T-helper 17 cell (primary cell): ENCODE measurements at places on chromosomes 16 and 17. TPM values are rescaled to one million over a fixed set of nuclear protein-coding genes. Genes with fewer than 3 reads are reported as not detected.
A peak's percentile ranks its signal among the peaks of the same experiment; 100 is the strongest.

DNA sequence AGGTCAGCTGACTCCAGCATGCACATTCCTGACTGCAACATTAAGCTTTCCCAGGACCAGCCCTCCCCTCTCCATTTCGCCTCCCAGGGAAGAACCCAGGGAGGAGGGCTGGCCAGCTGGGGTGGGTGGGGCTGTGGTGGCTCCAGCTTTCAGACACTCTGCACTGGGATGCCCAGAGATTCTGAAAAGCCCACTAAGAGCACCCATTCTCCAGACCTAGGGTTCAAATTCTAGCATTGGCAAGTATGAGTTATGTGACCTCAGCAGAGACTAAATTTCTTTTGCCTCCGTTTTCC, 7.8 kb downstream of the DLX3 start:
- DNase-seq: no peak
- no peak overlapping the region for H3K4me3 ChIP-seq
- no peak overlapping the region for H3K27ac ChIP-seq
- peaks cover 78% of the 10 kb centered on the region for H3K27me3 ChIP-seq
- H3K36me3 ChIP-seq: peaks cover 2% of the 10 kb centered on the region

GRCh38 chr16:3846595-3847091, 33.9 kb downstream of the CREBBP start:
- H3K36me3 ChIP-seq: peaks cover 2% of the 10 kb centered on the region
- H3K4me3 ChIP-seq: no peak overlapping the region
- no peak for DNase-seq
- H3K27ac ChIP-seq: no peak overlapping the region
- H3K27me3 ChIP-seq: no peaks in the 10 kb centered on the region

NKD1 gene
- 2.8 TPM for total RNA-seq

- peaks cover 33% of the 10 kb centered on the region for H3K27me3 ChIP-seq
- no peak for DNase-seq
- H3K4me1 ChIP-seq: peaks cover 2% of the 10 kb centered on the region
- H3K4me3 ChIP-seq: no peak overlapping the region
Measured at GRCh38 chr16:49337814-49338350, 35.7 kb upstream of the C16orf78 start.

- peaks cover 16% of the 10 kb centered on the region for H3K27me3 ChIP-seq
- peaks cover 11% of the 10 kb centered on the region for H3K4me1 ChIP-seq
- peak overlapping the region; percentile 80 for H3K4me3 ChIP-seq
- no peaks in the 10 kb centered on the region for H3K36me3 ChIP-seq
- H3K27ac ChIP-seq: peak overlapping the region; percentile 37
Measured at GRCh38 chr16:31143011-31143693, 6.7 kb downstream of the PRSS36 start.

DNA sequence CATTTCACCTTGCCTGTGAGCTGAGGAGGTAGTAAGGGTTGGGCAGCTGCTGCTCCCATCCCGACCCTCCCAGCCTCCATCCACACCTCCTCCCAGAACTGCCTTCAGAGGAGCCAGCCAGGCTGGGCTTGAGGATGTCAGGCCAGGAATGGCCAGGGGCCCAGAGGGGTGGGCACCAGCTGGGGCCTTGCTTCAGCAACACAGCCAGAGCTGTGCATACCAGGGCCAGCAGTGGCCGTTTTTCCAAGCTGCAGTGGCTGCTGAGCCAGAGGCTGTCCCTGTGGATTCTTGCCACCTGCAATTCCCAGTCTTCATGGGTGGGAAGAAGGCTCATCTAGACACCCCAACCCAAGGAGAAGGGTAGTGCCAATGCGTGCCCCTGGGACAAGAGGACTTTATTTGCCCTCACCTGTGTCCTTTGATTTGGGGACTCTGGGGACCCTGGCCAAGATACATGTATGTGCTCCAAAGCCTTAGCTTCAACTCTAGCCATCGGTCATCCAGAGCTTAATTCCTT, 153.4 kb upstream of the SDK2 start:
- H3K4me1 ChIP-seq: peaks cover 3% of the 10 kb centered on the region
- no peaks in the 10 kb centered on the region for H3K36me3 ChIP-seq
- H3K27me3 ChIP-seq: peaks cover 10% of the 10 kb centered on the region

DNA sequence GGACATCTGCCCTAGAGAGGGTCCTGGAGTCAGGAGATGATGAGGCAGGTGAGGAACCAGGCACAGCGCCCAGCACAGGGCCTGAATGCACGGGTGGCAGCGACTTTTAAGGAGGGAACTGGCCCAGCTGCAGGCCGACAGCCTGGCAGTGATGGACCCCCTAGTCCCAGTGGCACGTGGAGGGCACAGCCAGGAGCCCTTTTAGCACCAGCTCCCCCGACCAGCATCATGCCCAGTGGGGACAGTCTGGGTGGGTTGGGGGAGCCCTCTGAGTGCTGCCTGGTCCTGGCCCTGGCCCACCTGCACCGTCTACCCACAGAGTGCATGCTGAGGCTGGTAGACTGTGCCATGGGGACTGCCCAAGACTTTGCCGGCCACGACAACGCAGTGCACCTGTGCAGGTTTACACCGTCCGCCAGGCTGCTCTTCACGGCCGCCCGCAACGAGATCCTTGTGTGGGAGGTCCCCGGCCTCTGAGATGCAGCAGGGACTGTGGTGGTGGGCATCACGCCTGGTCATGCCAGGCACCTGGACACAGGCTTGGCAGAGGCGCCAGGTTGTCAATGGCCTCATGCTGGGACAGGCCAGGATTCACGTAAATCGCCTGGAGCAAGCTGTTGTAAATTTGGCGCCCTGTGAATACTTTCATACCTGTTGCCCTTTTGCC, 686 bp upstream of the RHOT2 start:
- H3K4me1 ChIP-seq: peaks cover 7% of the 10 kb centered on the region
- H3K4me3 ChIP-seq: peak overlapping the region; percentile 83
- H3K36me3 ChIP-seq: no peaks in the 10 kb centered on the region

DNA sequence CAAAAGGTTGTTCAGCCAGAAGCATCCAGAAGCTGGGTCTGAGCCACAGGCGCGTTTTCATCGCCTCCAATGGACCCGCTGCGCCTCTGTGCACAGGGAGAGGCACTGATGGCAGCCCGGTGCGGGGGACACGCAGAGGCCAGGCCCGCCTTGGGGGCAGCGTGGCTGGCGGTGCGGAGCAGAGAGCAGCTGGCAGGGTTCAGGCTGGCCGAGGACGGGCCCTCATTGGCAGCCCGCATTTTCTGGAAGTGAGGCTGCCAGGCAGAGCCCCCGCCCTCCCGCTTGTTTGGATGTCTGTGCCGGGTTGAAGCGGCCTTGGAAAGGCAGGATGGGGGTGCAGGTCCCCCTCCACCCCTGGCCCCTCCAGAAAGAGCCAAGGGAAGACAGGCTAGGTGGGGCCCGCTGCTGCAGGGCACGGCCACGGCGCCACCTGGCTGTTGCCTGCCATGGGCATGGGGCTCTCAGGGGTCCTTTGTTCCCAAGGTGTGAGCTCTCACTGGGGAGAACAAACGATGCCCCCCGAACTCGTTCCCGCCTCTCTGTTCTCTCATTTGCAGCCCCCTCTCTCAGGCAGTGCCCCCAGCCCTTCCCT, 18.8 kb downstream of the GSE1 start:
- no peaks in the 10 kb centered on the region for H3K36me3 ChIP-seq
- no peaks in the 10 kb centered on the region for H3K27me3 ChIP-seq
- peaks cover 4% of the 10 kb centered on the region for H3K4me1 ChIP-seq
- no peak overlapping the region for H3K4me3 ChIP-seq
- no peak overlapping the region for H3K27ac ChIP-seq

DNA sequence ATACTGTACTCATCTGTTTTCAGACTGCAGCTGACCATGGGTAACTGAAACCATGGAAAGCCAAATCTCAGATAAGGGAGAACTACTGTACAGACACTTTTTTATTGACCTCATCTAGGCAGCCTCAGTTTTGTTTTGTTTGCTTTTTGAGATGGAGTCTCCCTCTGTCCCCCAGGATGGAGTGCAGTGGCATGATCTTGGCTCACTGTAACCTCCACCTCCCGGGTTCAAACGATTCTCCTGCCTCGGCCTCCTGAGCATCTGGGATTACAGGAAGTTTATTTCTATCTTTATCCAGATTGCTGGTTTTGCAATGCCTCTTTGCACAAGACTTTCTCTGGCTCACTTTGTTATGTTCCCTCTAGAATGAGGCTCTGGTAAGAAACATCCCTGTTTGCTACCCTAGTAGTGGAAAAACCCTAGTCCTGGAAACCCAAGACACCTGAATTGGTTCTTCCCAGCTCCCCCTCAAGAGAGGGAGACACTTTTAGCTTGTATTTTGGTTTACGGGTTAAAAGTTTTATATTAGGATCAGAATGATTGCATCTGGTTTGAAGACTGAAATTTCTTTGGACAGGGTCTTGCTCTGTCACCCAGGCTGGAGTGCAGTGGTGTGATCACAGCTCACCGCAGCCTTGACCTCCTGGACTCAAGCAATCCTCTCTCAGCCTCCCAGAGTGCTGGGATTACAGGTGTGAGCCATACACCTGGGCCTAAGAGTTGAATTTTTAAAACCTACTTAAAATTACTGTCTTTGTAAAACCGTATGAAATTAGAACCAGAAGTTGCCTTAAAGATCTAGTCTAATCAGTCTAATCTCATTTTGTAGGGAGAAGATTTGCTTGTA, 38.9 kb downstream of the ZNF207 start:
- no peak overlapping the region for H3K4me3 ChIP-seq
- no peaks in the 10 kb centered on the region for H3K27me3 ChIP-seq
- no peaks in the 10 kb centered on the region for H3K36me3 ChIP-seq
- H3K4me1 ChIP-seq: peaks cover 10% of the 10 kb centered on the region

NUDT16L1 gene
- total RNA-seq: 49.6 TPM

- H3K27ac ChIP-seq: peak overlapping the region; percentile 95
- no peaks in the 10 kb centered on the region for H3K36me3 ChIP-seq
Measured at GRCh38 chr16:69386596-69386995, 789 bp upstream of the TERF2 start.

DNA sequence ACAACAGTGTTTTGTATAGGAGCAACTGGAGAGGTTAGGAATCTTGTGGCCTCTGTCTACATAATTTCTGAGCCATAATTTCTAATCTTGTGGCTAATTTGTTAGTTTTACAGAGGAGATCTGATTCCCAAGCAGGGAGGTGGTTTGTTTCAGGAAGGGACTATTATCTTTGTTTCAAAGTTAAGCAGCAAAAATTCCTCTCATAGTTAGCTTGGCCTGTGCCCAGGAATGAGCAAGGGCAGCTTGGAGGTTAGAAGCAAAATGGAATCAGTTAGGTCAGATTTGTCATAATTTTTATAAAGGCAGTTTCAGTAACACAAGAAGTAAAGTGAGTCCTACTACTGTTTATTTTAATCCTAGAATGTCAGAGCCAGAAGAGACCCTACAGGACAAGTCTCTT, 2.0 kb upstream of the RDM1 start:
- no peak overlapping the region for H3K4me3 ChIP-seq
- H3K4me1 ChIP-seq: peaks cover 5% of the 10 kb centered on the region
- DNase-seq: no peak
- H3K27ac ChIP-seq: no peak overlapping the region
- H3K27me3 ChIP-seq: peaks cover 24% of the 10 kb centered on the region

- H3K4me3 ChIP-seq: no peak overlapping the region
- no peak for DNase-seq
- H3K4me1 ChIP-seq: peaks cover 12% of the 10 kb centered on the region
- H3K36me3 ChIP-seq: no peaks in the 10 kb centered on the region
- peak overlapping the region; percentile 62 for H3K27ac ChIP-seq
Measured at GRCh38 chr16:29765167-29766032, 12.7 kb upstream of the ZG16 start.

- peaks cover 4% of the 10 kb centered on the region for H3K27me3 ChIP-seq
- DNase-seq: no peak
- no peak overlapping the region for H3K27ac ChIP-seq
Measured at GRCh38 chr16:51442141-51442870, 291.2 kb upstream of the SALL1 start.

GRCh38 chr16:75224306-75225082, 5.7 kb downstream of the CTRB1 start:
- H3K36me3 ChIP-seq: peaks cover 2% of the 10 kb centered on the region
- H3K27me3 ChIP-seq: peaks cover 15% of the 10 kb centered on the region
- H3K27ac ChIP-seq: no peak overlapping the region
- peaks cover 8% of the 10 kb centered on the region for H3K4me1 ChIP-seq
- no peak for DNase-seq

MMP2 gene
- total RNA-seq: not detected

- DNase-seq: no peak
- H3K4me1 ChIP-seq: peaks cover 15% of the 10 kb centered on the region
- H3K27ac ChIP-seq: peak overlapping the region; percentile 94
- peaks cover 4% of the 10 kb centered on the region for H3K36me3 ChIP-seq
Measured at GRCh38 chr16:83806731-83807130, 1.0 kb upstream of the HSBP1 start.

GRCh38 chr17:69485901-69486643, 71.6 kb downstream of the MAP2K6 start:
- no peaks in the 10 kb centered on the region for H3K27me3 ChIP-seq
- DNase-seq: no peak
- H3K4me3 ChIP-seq: no peak overlapping the region
- H3K27ac ChIP-seq: no peak overlapping the region

HSD17B1 gene
- total RNA-seq: 0.90 TPM

TLCD3A gene
- total RNA-seq: 0.85 TPM

DNA sequence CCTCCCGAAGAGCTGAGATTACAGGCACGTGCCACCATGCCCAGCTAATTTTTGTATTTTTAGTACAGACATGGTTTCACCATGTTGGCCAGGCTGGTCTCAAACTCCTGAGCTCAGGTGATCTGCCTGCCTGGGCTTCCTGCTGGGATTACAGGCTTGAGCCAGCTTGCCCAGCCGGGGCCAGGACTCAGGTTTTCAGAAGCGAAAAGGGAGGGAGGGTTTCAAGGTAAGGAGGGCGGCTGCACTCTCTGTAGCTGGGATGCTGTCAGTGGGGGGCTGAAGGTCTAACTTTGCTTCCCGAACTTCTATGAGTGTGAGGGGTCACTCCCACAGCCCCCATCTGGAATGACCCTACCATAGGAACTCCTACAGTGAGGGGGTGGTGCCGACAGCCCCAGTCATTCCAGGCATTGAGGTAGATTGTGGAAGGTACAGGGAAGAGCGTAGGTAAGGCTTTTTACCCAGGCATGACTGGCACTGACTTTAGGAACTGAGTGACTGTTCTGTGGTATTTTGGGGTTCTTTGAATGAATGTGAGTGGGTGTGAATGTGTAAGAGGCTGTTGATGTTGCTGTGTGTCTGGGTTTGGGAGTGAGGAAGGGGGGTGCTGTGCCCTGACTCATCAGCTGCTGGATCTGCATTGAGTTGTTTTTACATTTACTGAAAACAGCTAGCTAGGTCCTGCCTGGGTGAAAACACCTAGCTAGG, 3.8 kb upstream of the C1QL1 start:
- peaks cover 61% of the 10 kb centered on the region for H3K27me3 ChIP-seq
- no peak for DNase-seq
- H3K4me1 ChIP-seq: peaks cover 14% of the 10 kb centered on the region
- H3K4me3 ChIP-seq: no peak overlapping the region
